ENCODE measurements at places on chromosomes 16 and 17.

DNA sequence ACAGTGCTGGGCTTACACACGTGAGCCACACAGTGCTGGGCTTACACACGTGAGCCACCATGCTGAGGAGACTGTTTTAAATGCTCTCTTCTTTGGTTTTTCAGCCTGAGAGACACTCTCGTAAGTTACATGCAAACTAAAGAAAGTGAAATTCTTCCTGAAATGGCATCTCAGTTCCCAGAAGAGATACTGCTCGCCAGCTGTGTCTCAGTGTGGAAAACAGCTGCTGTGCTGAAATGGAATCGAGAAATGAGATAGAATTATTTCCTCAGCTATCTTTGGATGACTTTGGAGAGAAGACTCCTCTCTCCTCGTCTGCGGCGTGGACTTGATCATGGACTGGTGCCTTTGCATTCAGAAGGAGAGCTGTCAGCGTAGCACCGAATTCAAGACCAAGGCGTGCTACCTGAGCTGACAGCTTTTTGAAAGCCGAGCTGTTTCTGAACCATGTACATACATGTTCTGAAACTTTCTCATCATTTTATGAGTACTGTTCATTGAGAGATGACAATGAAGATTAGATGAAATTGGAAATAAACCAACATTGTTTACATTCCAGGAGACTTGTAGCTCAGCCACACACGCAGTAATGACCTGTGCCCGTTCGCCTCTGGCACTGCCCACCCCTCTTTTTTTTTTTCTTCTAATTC lies 21.6 kb upstream of the ENDOV start:
- DNase-seq: no peak

DNA sequence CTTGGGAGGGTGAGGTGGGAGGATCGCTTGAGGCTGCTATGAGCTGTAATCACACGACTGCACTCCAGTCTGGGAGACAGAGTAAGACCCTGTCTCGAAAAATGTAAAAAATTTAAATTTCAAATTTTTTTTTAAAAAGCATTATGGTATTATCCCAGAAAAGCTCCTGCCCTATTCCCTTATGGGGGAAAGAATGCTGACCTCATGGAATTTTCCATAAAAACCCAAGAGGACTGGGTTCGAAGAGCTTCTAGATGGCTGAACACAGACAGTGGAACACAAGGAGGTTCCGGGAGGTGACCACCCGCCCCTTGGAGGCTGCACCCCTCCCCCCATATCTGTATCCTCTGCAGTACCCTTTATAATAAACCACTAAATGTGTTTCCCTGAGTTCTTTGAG lies 4.0 kb downstream of the EIF4A3 start:
- DNase-seq: no peak

- DNase-seq: no peak
Measured at GRCh38 chr17:57170866-57171265, 85.5 kb upstream of the MSI2 start.

DNA sequence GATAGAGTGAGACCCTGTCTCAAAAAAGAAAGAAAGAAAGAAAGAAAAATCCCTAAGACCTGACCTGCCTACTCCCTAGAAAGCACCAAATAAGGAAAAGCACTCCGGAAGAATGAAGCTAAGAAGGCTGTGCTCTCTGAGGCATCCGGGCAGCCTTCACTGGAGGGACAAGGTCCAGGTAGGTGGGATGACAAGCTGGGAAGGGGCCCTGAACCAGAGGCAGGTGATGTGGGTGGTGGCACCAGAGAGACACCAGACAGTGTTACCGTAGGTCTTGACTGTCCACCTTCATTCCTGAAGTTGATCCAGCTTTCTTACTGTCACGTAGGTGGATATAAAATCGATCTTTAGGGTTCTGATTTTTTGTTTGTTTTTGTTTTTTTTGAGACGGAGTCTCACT lies 26.3 kb downstream of the SMTNL2 start:
- no peak for DNase-seq

- no peak for DNase-seq
Measured at GRCh38 chr17:58332778-58333735, 4.5 kb upstream of the TSPOAP1 start.

GRCh38 chr16:19281246-19281645 lies 4.3 kb upstream of the CLEC19A start:
- no peak for DNase-seq

All from stimulated activated CD8-positive, alpha-beta memory T cell treated with anti-CD3 and anti-CD28 coated beads, Interleukin-7, amount 100 ng/mL, for 1 hour (primary cell).